ENCODE measurements at places on chromosomes 7 and 10. TPM values are rescaled to one million over a fixed set of nuclear protein-coding genes. Genes with fewer than 3 reads are reported as not detected.

GRCh38 chr7:69825113-69825972 is 227.1 kb downstream of the AUTS2 start:
- no peak for DNase-seq

DNA sequence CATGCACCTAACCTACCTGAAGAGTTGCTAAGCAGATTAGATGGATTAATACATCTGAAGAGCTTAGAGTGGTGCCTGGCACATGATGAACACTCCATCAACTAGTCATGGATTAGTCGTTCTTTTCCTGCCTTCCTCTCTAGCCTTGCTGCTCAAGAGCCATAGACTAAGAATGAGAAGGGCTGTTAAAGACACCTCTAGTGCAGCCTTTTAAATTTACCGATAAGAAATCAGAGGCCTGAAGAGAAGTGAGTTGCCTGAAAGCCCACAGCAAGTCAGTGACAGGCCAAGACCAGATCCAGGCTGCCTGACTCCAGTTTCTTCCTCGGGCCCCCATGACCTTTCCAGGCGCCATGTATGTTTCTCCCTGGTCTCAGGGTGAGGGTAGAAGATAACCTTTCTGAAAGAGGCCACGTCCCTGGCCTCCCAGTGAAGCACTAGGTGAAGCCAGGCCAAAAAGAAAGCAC is 6.5 kb downstream of the TSPAN15 start:
- DNase-seq = no peak

The WEE2 gene
- total RNA-seq = not detected

The CALY gene
- total RNA-seq = 0.66 TPM

The NAMPT gene
- 536 TPM for total RNA-seq

DNA sequence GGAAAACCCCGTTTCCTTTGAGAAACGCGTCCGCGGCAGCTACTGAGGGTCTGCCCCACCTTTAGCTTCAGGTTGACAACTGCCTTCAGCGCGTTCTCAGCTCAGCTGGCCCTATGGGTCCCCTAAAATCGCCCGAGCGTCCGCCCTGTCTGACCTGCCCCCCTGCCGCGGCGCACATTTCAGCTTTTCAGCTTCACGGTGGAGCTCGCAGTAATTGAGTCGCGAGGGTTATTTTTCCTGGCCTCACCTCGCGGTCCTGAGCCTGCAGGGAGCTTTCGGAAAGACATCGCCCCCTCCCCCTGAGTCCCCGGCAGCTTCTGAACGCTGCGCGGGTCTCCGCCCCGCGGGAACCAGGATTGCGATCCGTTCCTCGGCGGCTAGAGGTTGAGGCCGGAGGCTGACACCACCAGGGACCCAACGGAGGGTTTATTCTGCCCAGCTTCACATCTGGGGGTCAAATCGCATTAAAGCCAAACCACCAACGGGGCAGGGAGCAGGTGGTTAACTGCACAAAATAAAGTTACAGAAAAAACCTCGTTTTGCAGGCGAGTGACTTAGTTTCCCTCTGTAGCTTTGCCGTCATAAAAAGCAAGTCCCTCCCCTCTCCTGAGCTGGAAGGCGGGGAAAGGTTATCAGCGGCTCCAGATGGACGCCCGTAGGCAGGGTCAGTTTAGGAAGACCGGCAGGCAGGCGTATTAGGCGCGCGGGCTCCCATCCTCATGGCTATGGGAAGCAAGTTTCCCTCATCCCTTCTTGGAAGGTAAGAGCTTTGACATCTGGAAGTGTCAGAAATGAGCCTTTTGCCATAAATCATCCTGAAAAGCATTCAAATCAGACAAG is 11.0 kb downstream of the TWIST1 start:
- no peak for DNase-seq

- DNase-seq = no peak
Measured at GRCh38 chr7:64863021-64863420, 40.1 kb upstream of the ZNF273 start.

DNA sequence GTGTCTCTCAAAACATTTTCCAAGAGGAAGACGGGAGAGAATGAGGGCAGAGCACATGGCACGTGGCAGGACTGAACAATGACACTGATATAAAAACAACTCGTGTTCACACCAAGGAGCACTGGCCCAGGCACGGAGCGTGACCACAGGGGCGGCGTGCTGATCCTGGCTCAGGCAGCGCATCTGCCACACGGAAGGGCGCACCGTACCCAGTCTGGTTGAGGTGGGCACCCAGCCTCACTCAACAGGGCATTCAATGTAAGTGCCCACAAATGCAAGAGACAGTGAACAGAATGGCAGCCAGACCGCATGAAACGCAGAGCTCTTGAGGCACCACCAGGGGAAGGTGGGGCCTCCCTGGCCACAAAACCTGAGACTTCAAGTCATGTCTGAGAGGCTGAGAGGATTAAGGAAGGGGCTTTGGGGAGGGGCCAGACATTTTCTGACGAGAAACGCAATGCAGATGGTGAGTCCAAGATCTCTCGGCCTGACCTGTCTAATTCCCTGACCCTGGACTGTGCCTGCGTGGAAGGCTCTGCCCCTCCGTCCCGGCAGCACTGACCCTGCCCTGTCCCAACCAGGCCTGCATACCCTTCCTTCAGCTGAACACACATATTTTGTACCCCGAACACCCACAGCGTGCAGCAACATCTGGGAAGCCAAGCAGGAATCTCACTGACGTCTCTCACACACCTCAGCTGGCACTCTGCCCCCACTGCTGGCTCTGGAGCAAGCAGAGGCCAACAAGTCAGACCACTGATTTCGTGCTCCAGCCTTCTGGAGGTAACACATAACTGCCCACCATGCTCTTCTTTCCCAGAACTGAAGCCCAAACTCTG is 35.5 kb downstream of the VOPP1 start:
- DNase-seq = no peak

The CCL24 gene
- total RNA-seq = not detected

GRCh38 chr7:114889646-114890285 is 32.1 kb upstream of the MDFIC start:
- DNase-seq = no peak

DNA sequence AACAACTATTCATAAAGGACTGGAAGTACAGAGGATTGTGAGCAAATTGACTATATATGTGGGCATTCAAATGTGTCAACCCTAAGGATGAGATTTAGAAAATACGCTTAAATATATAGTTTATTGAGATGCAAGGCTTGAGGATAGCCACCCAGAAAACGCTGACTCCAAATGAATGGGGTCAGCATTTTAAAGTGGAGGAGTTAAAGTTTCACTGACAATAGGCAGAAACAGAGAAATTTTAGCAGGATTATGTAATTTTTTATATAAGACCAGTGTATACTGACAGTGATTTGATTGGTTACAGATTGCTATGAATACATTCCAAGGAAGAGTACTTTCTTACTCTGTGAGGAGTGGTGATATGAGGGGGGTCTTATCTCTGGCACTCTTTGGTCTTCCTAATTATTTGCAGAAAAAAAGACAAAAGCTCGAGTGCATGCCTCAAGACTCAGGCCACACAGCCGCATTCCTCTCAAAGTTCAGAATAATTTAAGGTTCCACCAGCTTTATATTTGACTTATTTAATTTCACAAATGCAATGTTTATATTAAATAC is 38.6 kb upstream of the ARL4A start:
- DNase-seq = no peak

The SFRP4 gene
- 23.7 TPM for total RNA-seq

DNA sequence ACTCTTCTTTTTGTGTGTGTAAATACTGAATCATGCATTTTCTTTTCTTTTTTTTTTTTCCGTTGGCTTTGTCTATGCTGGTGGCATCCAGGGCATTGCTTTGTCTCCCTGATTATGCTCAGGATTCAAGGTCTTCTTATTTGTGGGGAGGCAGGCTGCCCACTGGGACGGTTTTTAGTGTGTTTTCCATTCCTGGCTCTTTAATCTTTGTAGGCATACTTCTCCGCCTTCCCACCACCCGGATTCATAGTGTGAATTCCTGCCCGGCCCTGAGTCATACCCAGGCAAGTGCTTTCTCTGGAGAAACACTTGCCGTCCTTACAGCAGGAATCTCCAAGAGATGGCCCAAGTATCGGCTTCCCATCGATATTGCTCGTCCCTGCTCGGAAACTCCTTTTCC is 5.2 kb downstream of the ZNF655 start:
- no peak for DNase-seq

DNA sequence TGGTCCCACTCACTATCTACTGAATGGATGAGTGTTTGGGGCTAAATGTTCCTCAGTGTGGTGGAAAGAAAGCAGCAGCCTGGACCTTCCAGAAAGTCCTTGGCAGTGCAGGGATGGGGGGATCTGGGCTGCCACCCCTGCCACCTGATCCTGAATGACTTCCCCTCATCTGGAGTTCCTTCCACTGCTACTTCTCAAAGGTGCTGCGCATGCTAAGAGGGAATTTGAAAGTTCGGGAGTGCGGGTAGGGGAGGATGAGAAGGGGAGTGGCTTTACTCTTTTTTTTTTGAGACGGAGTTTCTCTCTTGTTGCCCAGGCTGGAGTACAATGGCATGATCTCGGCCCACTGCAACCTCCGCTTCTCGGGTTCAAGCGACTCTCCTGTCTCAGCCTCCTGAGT is 1.4 kb downstream of the KLRG2 start:
- no peak for DNase-seq

DNA sequence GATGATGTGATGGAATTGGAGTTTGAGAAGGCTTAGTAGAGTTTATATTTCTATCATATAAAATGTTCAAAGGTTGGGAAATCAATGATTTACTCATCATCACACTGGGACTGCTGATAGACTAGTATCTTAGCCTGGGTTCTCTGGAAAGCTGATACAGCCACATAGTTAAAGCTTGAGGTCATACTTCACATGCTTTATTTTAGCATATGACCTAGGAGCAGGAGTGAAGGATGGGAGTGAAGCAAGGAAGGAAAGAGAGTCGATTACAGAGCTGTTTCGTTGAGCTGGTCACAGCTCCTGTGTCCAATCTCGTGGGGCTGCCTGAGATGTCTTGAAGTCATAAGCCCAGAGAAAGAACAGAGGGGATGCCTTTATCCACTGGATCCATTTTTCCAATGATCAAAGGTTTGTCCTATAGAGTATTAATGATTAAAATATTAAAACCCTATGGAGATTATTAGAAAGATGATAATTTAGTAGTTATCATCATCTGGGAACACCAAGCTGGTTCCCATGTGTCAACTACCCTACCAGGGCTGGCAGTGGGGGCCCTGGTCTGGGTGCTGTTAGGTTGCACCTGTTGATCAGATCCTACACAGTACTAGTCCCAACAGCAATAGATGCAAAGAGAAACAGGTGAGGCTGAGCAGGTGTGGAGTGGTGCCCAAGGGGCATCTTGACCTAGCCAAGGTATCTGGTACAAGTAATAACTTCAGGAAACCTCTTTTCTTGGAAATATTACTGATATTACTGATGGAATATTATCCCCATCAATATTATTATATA is 77.8 kb downstream of the BAMBI start:
- DNase-seq = no peak

GRCh38 chr7:80740778-80741545 is 102.5 kb downstream of the CD36 start:
- no peak for DNase-seq

GRCh38 chr10:122413327-122413726 is 38.8 kb downstream of the PLEKHA1 start:
- DNase-seq = no peak

DNA sequence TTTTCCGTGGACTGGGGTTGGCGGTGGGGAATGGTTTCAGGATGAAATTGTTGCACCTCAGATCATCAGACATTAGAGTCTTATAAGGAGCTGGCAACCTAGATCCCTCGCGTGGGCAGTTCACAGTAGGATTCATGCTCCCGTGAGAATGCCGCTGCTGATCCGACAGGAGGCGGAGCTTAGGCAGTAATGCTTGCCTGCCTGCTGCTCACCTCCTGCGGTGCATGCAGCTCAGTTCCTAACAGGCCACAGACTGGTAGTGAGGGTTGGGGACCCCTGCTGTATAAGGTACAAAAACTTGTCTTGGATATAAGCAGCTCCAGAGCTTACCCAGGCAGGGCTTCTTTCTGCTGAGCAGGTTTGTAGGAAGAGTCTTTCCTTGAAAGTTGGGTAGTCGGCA is 53.9 kb downstream of the SHH start:
- no peak for DNase-seq

DNA sequence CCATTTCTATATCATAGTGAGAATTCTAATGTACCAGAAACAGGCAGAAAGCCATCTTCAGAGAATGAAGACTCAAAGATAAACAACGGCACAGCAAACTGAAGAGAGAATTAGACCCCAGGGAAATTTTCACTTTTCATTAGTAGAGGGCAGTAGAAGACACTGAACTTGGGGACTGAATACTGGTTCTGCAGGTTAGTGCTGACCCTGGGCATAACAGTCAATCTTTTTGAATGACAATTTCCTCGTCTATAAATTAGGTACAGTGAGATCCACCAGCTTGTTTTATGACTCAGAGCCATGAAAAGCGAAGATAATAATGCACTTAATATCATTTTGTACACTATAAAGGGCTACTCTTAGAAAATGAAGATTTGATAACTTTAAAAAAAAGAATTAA is 13.7 kb downstream of the FKBP14 start:
- no peak for DNase-seq

- DNase-seq = no peak
Measured at GRCh38 chr10:5413012-5413938, 918 bp downstream of the NET1 start.

GRCh38 chr7:39238234-39238869 is 260.6 kb downstream of the POU6F2 start:
- DNase-seq = no peak

The ADK gene
- total RNA-seq = 40.0 TPM

DNA sequence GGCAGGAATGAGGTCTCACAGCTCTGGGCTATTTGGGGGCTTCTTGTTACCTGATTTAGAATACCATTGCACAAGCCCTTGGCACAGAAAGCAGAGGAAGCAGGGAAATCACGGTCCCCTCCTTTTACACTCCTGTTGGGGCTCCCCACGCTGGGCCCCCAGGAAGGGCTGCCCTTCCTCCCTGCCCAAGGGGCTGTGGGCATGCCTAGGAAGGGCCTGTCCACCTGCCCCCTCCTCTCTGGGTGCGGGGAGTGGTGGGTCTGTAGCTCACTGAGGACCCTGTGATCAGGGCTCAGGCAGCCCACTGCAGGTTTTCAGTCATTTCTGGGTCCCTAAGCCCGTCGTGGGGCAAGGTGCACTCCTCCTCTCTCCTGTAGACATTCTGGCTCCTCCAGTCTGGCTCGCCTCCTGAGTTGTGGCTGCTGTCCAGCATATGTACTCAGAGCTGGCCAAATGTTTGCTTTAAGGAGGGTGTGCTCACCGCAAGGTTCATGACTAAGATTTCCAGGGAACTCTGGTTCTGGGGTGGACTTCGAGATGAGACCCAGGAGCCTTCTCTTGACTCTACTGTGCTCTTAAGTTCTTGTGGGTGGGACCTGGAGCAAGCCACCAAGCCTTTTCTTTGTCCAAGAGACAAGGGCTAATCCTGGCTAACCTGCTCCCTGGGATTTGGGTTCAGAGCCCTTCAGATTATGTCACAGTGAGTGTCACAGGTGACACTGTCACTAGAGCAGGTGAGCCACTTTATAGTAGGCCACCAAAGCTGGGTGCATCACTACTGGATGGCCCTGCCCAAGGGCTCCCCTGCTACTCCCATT is 56.0 kb downstream of the TACR2 start:
- peak; percentile 86 for DNase-seq

- DNase-seq = no peak
Measured at GRCh38 chr7:142385491-142386340, 127.9 kb upstream of the PRSS58 start.

GRCh38 chr7:143233816-143234532 is 12.1 kb downstream of the TAS2R40 start:
- no peak for DNase-seq

The NKX2-3 gene
- total RNA-seq = not detected

All from breast epithelium (tissue), 4 donors.